Activated T-helper 1 cell treated with anti-CD3 and anti-CD28 coated beads, Interleukin-2, amount 50 U/mL, for 16 hours (primary cell): ENCODE measurements at places on chromosomes 5 and 9.

- DNase-seq = no peak
Measured at GRCh38 chr5:7053528-7054209, 340.4 kb downstream of the TENT4A start.

DNA sequence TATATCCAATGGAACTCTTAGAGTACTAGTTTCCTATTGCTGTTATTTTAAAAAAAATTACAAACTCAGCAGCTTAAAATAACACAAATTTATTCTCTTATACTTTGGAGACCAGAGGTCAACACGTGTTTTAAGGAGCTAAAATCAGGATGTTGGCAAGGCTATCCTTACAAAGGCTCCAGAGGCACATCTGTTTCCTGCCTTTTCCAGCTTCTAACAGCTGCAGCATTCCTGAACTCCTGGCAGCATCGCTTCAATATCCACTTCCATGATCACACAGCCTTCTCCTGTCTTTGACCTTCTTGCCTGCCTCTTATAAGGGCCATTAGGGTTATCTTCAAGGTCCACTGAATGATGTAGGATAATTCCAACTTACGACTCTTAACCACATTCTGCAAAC lies 92.2 kb upstream of the CCNG1 start:
- DNase-seq = no peak

GRCh38 chr9:81860581-81860980 lies 67.6 kb upstream of the SPATA31D4 start:
- DNase-seq = no peak

DNA sequence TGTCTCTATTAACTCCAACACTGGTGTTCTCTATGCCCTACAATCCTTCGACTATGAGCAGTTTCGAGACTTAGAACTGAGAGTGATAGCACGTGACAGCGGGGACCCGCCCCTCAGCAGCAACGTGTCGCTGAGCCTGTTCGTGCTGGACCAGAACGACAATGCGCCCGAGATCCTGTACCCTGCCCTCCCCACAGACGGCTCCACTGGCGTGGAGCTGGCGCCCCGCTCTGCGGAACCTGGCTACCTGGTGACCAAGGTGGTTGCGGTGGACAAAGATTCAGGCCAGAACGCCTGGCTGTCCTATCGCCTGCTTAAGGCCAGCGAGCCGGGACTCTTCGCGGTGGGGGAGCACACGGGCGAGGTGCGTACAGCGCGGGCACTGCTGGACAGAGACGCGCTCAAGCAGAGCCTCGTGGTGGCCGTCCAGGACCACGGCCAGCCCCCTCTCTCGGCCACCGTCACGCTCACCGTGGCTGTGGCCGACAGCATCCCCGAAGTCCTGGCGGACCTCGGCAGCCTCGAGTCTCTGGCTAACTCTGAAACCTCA lies 2.0 kb downstream of the PCDHGA11 start:
- DNase-seq = no peak

DNA sequence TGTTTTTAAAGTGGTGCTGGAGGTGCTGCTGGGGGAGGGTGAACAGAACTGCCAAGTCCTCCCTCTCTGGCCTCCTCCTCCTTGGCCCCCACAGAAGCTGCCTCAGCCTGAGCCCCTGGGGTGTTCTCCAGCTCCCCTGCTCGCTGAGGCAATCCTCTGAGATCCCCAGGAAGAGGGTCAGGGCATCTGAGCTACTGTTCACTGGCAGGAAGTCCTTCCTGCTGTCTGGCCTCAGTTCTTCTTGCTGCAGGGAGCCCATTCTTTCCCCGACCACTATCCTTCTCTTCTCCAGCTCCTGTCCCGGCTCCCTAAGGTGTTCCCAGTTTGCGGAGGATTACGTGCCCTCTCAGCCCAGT lies 9.7 kb downstream of the CNTFR start:
- DNase-seq = no peak

DNA sequence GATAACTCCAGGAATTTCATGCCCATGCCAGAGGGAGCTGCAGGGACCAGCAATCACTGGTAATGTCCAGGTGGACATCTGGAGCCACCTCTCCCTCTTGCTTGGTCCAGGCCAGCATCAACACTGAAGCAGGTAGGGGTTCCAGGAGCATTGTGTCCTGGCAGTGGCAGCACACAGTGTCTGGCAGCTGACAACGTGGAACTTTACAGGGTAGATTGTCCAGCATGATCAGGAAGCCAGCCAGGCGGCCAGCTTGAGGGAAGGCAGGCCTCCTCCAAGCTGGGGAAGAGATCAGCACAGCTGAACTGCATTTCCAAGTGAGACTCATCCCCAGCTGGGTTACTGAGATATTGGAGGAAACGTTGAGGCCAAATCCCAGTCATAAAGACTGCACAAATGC lies 82.6 kb upstream of the RASGRF2 start:
- no peak for DNase-seq

- no peak for DNase-seq
Measured at GRCh38 chr5:56190497-56190896, 42.6 kb downstream of the ANKRD55 start.

DNA sequence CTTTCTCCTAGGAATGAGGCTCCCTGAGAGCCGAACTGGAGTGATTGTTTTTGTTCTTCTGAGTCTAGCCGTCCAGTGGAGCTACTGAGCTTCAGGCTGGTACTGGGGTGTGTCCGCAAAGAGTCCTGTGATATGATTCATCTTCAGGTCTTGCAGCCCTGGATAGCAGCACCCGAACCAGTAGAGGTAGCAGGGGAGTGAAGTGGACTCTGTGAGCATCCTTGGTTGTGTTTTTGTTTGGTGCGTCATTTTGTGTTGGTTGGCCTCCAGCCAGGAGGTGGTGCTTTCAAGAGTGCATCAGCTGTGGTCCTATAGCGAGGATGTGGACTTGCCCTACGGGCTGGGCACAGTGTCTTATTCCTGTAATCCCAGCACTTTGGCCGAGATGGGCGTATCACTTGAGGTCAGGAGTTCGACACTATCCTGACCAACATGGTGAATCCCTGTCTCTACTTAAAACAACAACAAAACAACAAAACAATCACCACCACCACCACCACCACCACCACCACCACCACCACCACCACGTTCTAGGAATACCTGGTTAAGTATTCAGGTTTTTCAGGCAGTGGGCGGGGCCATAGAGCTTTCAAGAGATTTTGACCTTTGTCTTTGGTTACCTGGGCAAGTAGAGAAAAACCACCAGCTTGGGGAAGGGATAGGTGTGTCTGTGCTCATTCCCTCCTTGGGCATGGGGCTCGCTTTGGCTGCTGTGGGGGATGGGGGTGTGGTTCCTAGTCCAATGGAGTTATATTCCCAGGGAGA lies 154.0 kb downstream of the WDR70 start:
- DNase-seq = no peak

- no peak for DNase-seq
Measured at GRCh38 chr9:70614786-70615463, 200.5 kb upstream of the KLF9 start.

DNA sequence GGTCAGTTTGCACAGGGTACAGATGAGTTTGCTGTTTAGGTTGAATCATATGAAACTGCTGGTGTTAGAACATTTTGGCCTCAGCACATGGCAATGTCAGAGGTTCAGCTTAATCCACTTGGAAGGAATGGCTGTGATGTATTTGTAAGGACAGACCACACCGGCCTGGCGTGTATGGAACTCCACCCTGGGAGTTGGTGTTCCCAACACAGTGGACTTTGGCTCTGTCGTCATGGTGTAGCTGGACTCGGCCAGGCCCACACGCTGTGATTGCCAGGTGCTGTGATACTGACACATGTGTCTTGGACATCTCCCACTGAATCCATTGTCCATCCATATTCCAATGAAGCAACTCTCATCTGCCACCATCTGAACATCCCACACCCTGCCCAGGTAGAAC lies 90.3 kb downstream of the ZNF618 start:
- DNase-seq = no peak
